ENCODE measurements at places on chromosomes 5 and 9. TPM values are rescaled to one million over a fixed set of nuclear protein-coding genes. Genes with fewer than 3 reads are reported as not detected.
A peak's percentile ranks its signal among the peaks of the same experiment; 100 is the strongest.

GRCh38 chr5:8869932-8870331, 675.9 kb downstream of the SEMA5A start:
- DNase-seq = no peak

DNA sequence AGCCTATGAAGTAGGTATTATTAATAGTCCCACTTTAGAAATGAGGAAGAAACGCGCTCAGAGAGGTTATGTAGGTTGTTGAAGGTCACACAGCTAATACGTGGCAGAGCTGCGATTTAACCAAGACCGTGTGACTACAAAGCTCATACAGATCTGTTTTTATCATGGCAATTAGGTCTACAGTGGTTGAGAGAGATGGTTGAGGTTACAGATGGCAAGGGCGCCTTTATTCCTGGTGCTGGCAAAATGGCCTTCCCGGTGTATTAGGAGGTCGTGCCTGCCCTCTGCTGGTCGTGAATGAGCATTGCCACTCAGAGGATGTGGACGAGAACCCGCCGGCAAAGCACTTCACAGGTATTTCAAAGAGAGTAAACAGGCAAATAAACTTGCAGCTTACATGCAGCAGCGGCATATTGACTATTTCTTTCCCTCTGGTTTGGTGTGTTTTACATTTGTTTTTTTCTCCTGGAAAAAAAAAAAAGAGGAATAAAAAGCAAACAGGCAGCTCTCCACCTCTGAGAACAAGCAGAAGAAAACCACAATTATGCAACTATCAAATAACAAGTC, 65.3 kb upstream of the EGFLAM start:
- DNase-seq = peak; percentile 55

STOML2 gene
- 264 TPM for total RNA-seq

PHYHD1 gene
- not detected for total RNA-seq

- no peak for DNase-seq
Observed at GRCh38 chr5:9392625-9393024, 153.2 kb downstream of the SEMA5A start.

FOXI1 gene
- total RNA-seq = 0.44 TPM

SMARCA2 gene
- 13.3 TPM for total RNA-seq

GRCh38 chr5:69007726-69008368, 86.0 kb upstream of the SLC30A5 start:
- DNase-seq = peak; percentile 41

GRCh38 chr5:132760049-132760420, 12.8 kb downstream of the CCNI2 start:
- no peak for DNase-seq

OR1J2 gene
- not detected for total RNA-seq

KCNIP1 gene
- total RNA-seq = not detected

IRF1 gene
- total RNA-seq = 48.9 TPM

- DNase-seq = no peak
Observed at GRCh38 chr5:150052956-150053712, 33.2 kb downstream of the CSF1R start.

SLC45A2 gene
- total RNA-seq = not detected

DNA sequence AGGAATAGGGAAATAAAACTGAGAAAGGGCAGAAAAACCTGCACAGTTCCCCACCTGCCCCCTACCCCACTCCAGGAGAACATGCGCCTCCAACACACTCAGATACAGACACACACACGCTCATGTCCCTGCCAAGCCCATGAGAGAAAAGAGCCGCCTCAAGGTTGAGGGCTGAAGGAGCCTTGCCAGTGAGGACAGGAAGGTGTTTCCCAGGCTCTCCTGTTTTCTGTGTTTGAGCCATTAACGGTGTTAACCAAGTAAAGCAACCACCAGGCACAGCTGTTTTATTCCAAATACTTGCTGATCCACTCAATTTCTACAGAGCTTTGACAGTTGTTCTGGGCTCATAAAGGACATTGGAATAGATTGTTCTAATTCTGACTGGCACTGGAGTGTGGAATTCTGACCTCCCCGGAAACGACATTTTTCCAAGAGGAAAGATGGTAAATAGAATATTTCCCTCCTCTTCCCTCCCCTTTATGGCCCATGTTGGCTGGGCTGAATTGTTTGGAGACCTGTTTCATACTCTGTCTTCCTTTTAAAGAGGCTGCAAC, 238.0 kb downstream of the DMAC1 start:
- DNase-seq = no peak

- no peak for DNase-seq
Observed at GRCh38 chr9:109843641-109844040, 63.6 kb downstream of the PALM2AKAP2 start.

CACNA1B gene
- total RNA-seq = 0.49 TPM

DNA sequence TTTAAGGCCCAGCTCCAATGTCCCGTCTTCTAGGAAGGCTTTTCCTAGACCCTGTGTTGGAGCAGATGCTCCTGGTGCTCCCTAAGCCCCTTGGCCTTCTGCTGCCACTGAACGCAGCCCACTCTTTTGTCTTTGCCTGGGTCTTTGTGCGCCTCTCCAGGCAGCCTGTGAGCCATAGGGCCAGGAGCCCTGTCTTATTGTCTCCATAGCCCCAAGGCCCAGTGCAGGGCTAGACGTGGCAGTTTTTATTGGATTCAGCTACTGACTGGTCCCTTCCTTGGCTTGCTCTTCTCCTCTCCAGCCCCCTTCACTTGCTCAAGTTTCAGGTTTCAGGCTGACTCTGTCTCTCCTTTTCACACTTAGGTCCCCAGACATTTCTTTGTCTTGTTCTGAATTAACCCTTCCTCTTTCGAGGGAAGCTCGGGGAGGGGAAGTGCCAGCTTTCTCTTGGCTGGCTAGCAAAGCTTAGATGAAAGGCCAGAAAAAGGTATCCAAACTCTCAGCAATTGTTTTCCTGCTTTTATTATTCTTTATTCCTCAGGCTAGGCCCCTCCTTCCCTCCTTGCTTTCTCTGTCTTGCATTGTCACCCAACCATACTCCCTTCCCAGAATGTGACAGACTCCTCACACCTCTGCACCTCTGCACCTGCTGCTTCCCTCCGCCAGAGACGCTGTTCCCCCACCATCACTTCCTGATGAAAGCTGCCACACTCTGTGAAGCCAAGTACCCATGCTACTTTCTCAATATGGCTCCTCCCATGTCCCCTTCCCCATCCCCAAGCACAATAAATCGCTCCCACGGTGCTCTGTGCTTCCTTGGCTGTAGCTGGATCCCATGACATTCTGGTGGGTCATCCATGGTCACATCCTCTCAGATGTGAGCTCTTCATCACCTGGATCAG, 101.6 kb upstream of the CPEB4 start:
- peak; percentile 27 for DNase-seq

DNA sequence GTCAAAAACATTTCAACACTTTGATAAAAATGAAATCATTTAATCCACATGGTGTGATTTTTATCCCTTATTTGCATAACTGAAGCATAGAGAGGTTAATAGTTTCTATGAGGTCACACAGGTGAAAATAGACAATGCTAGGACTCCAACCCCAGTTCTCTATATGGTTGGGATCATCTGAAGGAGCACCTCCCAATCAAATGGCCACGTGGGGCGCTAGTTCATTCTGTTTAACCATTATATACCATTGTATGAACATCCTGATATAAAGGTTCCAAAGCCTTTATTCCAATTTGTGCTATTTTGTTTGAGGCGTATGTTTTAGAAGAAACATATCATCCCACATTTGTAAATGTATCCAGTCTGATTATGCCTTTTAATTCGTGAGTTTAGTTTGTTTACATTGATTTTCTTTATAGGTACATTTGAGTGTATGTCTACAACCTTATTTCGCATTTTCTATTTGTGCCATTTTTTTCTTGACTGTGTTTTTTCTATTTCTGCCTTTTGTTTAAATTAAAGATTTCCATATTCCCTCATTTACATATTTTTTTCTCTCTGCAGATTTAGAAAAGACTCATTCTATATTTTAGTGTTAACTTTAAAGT, 1092.0 kb downstream of the MAT2B start:
- no peak for DNase-seq

GRCh38 chr9:83620841-83621636, 1.9 kb upstream of the IDNK start:
- peak; percentile 33 for DNase-seq

DNA sequence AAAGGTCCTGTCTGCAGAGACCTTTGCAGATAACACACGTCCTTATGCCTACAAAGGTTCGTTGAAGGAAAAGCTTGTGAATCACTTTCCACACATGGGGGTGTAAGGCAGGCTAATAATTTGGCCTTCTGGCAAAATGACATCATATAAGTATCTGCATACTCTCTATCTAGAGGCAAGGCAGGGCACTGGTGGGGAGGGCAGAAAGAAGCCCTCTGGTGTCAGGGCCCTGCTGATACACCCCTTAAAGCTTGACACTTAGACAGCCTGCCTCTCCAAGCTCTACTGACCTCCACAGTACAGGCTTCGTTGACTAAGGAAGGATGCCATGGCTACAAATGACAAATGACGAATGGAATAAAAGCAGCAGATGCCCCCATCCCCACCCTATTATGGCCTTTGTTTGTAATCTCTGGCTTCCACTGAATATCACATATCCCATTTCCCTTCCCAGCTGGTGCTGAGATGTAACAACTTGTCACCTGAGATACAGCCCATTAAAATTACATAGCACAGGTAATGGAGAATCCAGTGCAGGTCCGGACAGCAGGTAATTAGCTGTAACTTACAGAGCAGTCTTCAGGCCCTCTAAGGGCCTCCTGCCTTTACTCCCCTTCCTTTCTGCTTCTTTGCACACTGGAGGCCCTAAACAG, 76.9 kb upstream of the IFNK start:
- DNase-seq = no peak

- no peak for DNase-seq
Observed at GRCh38 chr9:137032858-137033257, 970 bp upstream of the FUT7 start.

PCDHGA7 gene
- total RNA-seq = 0.18 TPM

DNA sequence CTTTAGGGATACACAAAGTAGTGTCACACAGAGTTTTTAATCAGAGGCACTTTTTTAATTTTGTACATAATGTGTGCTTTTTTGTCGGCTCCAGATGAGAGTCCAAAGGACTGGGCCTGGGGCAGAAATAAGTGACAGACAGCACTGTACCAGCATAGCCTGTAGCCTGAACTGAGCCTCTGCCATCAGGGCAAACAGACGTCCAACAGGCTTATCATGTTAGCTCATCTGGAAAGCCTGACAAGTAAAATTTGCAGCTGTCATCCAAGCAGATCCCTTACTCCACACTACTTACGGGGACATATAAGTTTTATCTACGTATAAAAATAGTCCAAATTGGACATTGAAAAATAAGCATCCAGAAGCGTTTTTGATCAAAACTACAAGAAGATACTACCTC, 233.1 kb upstream of the GAS1 start:
- no peak for DNase-seq

DNA sequence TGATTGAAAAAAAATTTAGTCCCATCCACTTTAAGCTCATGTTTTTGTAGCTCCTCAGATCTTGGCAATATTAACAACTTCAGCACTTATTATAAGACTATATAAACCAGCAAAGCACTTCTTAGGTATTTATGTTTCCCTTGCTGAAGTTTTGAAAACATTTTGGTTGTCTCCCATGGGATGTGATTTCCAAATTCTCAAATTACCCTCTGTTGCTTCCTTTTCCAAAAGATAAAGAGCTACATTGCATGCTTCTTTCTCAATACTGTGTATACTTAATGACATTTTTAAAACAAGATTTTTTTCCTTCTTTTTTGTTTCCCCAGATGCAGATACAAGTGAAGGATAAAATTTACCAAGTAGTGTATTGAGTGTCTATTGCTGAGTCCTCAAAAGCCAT, 567.1 kb downstream of the CSNK1G3 start:
- DNase-seq = no peak

DNA sequence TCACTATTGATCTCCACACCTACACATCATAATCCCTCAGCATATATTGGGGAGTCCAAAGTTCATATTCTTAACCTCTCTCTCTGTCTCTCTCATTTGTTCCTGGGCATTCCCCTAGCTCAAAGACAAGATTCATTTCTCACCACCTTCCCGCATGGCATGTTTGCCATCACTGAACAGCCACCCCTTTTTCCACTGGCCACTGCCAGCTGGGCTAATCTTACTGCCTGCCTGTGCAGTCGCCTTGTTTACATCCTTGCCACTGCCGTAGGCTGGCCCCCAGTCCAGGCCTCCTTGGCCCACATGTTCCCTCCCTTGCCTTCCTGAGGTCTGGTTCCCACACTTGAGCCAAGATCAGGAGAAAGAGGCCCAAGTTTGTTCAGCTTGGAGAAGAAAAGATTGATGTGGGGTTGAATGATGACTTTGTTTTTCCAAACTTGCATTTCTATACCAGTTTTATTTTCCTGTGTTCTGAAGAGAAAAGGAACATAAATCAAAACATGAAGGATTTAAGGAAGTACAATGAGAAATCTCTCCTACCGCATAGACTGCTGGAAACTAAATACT, 80.2 kb downstream of the PLAC8L1 start:
- no peak for DNase-seq

GLRX gene
- total RNA-seq = 5.8 TPM

- peak; percentile 68 for DNase-seq
Observed at GRCh38 chr5:173823721-173824567, 64.2 kb upstream of the CPEB4 start.

DNA sequence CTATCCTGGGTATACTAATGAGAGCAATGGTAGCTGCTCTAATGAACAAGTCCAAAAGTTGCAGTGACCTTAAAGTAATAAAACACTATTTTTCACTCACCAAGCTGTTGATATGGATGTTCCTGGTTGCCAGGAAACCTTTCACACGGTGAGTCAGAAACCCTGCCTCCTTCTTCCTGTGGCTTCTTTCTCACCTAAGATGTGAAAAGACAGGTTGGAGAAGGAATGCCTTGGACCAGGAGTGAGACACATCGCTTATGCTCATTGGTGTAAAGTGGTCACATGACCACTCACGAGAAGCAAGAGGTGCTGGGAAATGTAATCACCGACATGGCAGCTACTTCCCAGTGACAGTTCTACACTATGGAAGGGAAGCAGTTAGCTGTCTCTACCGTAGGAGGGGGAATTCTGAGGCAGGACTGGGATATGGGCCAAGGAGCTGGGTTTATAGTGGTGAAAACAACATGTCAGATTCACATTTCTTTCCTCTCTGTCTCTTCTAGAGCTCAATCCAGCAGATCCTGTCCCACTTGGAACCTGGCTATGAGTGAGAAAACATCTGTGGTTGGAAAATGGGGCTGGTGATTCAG, 320.4 kb upstream of the KLF4 start:
- no peak for DNase-seq

DMRT2 gene
- total RNA-seq = not detected

TAL2 gene
- total RNA-seq = not detected

IL33 gene
- not detected for total RNA-seq

LIFR gene
- total RNA-seq = 91.3 TPM

DNA sequence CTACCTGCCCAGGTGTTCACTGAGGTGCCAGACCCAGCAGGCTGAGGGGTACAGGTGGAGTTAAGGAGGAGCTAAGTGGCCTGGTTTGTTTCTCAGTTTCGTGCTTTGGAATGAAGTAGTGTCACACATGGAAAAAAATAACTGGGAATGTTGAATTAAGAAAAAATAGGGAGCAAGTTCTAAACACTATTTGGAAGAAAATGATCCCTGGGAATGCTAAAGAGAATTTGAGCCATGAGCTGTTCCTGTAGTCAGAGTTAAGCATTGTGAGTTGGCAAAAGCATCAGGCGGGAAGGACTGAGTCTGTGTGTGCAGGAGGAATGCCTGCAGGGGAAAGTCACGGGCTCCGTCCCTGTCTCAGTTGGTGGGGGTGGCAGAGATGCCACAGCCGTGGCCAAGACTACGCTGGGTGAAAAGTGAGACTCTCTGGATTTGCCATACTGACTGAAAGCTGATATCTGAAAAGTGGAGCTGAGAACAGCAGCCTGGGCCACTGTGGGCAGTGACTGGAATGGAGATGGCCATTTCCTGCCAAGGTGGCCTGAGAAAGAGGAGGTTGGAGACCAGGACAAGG, 37.0 kb downstream of the SYK start:
- no peak for DNase-seq

Measured in Panc1 (cell line).